ENCODE measurements at places on chromosomes 7 and 10.

DNA sequence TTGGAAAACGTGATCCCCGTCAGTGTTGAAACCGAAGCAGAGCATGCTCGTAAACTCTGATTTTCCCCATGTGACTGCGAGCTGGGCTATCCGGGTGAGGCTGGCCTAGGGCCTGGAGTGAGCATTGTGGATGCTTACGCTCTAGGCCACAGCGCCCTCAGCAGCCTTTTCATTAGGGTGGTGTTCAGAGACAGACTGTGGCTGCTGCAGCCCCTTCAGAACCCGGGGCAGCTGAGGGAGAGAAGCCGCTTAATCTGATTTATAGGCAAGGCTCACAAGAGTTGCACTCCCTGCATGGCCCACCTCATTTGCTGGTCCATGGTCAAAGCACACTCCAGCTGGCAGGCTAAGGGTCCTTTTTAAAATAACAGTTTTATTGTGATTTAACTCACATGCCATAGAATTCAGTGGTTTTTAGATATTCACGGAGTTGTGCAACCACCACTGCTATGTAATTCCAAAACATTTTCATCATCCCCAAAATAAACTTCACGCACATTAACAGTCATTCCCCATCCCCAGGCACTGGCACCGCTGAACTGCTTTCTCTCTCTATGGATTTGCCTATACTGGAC lies 72.5 kb downstream of the SYPL1 start:
- DNase-seq = no peak

DNA sequence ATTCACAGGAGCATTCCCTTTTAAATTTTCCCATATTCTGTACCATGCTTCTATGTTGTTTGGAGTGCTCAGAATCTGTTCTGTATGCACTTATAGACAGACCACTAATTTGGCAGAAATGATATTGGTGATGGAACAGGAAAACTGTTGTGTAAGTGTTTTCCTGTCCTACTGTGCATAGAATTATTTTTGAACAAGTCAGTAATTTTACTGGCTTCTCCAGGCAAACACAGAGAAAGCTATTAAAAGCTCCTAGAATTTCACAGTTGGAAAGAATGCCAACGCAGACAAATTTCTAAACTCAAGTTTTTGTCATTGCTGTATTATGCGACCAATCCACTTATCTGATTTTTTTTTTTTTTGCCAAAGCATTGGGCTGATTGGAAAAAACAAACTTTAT lies 55.7 kb downstream of the ANKMY2 start:
- no peak for DNase-seq

GRCh38 chr7:139869886-139870285 lies 40.8 kb downstream of the TBXAS1 start:
- DNase-seq = no peak

DNA sequence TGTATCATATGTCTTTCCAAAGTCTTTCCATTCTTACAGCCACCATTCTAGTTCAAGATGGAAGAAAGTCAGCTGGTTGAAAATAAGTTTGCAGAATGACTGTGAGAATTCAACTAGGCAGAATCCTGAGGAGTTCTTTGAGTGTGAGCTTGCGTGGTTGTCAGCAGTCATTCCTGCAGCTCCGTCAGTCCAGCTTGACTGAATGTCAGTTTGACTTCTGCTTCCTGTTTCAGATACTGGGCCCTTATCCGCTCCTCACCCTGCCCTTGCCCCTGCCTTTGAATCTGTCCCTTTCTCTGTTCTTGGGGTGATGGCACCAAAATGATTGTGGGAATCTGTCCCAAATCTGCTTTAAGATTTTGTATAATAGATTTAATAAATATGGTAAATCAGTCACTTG lies 27.8 kb downstream of the SLC26A5 start:
- no peak for DNase-seq

- no peak for DNase-seq
These were observed 125.7 kb upstream of the ZNF438 start for GRCh38 chr10:31157123-31158010.

DNA sequence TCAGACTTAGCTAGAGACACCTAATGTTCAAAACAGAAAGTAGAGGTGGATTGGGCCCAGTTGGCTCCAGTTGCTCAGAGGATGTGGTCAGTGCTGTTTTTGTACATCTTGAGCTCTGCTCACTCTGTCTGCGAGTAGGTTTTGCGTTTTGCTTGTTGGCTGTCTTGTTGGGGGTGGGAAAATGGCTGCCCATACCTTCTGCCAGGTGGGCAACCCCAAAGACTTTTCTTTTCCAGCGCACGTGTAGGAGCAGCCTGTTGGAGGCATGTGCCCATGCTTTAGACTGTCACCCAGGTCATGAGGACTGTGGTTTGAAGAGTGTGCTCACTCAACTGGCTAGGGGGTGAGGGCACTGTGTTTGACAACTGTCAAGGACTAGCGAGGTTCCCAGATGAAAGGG lies 73.9 kb downstream of the KAT6B start:
- no peak for DNase-seq

GRCh38 chr7:52944921-52945320 lies 90.5 kb upstream of the POM121L12 start:
- DNase-seq = no peak

DNA sequence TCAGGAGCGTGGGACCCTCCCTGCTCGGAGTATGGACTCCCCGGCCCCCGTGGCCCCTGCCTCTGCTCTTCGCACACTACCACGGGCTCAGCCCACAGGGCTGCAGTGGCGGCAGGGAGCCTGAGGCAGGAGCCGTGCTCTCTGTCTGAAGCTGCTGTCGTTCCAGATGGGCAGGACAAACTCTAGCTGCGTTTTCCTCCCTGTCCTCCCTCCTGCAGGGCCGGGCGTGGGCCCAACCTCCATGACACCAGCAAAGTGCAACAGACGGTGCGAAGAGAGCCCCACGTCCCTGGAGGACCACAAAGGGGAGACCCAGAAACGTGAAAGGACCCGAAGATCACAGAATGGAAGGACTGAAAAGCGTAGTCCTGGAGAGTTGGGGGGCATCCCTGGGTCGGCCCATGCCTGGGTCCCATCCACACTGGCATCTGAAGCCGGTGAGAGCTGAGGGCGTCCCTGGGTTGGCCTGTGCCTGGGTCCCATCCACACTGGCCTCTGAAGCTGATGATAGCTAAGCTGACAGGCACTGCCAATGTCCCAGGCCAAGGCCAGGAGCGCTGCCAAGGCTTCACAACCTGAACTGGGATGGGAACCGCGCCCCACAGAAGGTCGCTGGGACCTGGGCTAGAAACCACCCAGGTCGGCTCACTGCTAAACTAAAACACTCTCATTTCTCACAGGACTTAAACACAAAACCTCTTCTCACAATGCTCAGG lies 267.0 kb downstream of the MAD1L1 start:
- no peak for DNase-seq

GRCh38 chr7:135998081-135998480 lies 20.9 kb upstream of the MTPN start:
- no peak for DNase-seq

- peak; percentile 67 for DNase-seq
These were observed 31.8 kb upstream of the VCL start for GRCh38 chr10:73965890-73966768.

DNA sequence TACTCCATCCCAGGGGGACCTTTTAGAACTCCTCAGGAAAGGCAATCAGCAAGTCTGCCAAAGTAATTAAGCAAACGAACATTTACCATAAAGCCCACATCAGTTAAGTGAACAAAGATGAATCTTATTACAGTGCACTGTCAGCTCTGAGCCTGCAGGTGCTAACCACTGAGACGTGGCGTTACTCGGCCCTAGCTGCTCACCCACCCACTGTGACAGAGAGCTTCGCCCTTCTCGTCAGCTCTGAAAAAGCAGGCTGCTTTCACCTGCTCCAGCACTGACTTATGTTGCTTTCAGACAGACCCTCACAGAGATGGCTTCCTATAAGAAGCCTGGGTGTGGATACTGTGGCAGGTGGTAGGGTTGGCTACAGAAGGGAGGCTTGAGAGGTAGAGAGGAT lies 57.7 kb upstream of the KCNIP2 start:
- DNase-seq = no peak

GRCh38 chr10:95789902-95790301 lies 33.9 kb downstream of the ENTPD1 start:
- no peak for DNase-seq

DNA sequence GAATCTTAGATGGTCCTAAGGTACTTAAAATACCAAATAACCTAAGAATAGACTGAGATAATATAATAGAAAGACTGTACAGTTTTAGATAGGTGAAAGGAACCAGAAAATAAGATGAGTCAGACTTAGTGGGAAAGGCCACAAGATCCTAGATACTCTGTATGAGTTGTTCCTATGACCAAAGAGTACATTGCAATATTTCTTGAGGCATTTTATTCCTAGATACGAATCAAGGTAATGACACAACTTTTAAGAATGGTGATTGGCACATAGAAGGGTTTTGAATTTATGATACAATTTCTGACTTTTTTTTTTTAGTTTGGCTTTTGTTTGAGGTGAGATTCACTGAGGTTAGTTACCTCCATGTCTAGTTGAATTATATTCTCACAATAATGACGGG lies 30.2 kb downstream of the MGAM start:
- no peak for DNase-seq

- no peak for DNase-seq
These were observed 124.2 kb upstream of the ABCB5 start for GRCh38 chr7:20491284-20491683.

- no peak for DNase-seq
These were observed 462.7 kb downstream of the PHTF2 start for GRCh38 chr7:78261302-78261701.

DNA sequence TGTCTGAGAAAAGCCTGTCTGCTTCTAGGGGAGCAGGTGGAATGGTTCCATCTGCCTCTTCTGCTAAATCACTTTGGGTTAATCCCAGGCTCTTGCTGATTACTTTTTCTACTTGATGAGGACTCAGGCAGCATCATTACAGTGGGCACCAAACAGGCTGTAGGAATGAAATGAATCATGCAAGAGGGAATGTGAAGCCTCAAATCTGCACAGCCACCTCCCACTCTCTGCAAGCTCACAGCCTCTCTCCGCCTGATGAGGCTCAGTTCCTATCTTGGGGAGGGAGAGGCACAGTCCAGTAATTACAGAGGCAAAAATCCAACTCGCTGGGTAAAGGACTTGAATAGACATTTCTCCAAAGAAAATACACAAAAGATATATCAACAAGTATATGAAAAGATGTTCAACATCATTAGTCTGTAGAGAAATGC lies 34.0 kb downstream of the HSPA12A start:
- no peak for DNase-seq

GRCh38 chr10:129863201-129863663 lies 100.8 kb downstream of the EBF3 start:
- DNase-seq = no peak

DNA sequence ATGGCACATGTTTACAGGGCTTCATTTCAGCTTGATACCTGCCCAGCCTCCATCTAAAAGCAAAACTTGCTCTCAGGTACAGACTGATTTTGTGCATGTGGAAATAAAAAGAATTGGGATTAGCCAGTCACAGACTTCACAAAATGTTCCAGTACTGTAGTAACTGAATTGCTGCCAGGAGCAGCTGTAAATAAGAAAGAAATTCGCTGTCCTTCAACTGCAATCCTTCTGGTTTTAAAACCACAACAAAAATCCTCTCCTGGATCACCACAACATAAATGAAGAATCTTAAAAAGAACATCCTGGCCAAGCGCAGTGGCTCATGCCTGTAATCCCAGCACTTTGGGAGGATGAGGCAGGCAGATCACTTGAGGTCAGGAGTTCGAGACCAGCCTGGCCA lies 3.9 kb upstream of the MIOS start:
- no peak for DNase-seq

- no peak for DNase-seq
These were observed 39.3 kb upstream of the MKI67 start for GRCh38 chr10:128165536-128165935.

DNA sequence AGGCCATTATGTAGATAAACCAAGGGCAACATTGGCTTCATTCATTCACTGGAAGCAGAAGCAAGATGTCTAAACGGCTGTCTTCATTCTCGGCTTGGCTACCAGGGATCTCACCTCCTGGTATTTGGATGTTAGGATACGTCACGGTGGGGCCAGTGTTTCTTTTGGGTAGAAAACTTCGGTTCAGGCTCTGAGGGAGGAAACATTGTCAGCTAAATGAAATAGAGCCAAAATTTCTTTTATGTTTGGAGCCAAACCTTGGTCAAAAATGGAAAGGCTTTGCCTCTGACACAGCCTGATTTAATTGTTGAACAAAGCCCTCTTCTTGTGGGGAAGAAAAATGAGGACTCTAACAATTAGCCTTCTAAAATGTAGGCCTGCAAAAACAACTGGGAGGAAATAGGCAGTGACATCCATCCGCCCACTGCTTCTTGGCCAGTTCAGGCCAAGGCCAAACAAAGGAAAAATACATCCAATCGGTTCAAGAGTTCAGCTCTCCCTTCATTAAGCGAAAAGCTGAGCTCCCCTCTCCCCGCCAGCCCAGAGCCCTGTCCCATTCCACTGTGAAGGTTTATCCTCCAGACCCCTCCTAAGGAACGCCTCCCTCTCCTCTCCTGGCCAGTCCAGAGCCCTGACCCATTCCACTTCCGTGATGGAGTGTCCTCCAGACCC lies 44.4 kb downstream of the PFKFB3 start:
- no peak for DNase-seq

GRCh38 chr7:153832160-153832559 lies 220.0 kb upstream of the DPP6 start:
- DNase-seq = no peak

- no peak for DNase-seq
These were observed 74.8 kb downstream of the PARD3 start for GRCh38 chr10:34740321-34740720.

GRCh38 chr10:66927251-66927935 lies 1.6 kb downstream of the LRRTM3 start:
- no peak for DNase-seq

GRCh38 chr10:14562218-14563075 lies 212.2 kb downstream of the FAM107B start:
- no peak for DNase-seq

DNA sequence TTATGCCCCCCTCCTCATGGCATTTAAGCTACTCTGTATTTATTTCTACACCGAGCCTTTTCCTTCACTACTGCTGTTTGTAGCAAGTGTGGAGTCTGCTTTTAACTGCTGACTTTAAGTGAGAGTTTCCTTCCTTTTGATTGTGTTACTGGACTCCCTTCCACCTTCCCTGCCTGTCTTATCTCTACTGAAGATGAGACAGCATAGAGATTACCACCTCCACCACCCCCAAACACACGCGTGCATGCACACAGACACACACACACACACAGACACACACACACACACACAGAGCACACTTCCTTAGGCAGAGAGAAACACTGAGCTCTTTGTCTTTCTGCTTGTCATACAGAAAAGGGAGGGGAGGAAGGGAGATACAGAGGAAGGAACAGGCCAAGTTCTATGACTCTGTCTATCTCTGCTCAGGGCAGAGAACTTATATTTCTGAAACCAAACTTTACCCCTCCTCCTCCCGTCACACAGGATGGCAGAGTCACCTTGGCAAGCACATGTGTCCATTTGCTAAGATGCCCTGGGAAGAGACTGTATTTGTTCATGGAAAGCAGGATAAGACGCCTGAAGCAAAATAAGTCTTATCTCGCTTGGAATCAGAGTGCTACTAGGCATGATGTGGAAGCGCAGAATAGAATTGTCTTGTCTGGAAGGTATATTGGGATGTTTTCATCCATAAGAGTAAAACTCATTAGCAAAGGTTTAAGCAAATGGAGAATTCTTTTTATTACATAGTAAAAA lies 81.8 kb upstream of the CAV2 start:
- peak; percentile 4 for DNase-seq
